RWPE1 (cell line): ENCODE measurements at places on chromosomes 13 and 19.

DNA sequence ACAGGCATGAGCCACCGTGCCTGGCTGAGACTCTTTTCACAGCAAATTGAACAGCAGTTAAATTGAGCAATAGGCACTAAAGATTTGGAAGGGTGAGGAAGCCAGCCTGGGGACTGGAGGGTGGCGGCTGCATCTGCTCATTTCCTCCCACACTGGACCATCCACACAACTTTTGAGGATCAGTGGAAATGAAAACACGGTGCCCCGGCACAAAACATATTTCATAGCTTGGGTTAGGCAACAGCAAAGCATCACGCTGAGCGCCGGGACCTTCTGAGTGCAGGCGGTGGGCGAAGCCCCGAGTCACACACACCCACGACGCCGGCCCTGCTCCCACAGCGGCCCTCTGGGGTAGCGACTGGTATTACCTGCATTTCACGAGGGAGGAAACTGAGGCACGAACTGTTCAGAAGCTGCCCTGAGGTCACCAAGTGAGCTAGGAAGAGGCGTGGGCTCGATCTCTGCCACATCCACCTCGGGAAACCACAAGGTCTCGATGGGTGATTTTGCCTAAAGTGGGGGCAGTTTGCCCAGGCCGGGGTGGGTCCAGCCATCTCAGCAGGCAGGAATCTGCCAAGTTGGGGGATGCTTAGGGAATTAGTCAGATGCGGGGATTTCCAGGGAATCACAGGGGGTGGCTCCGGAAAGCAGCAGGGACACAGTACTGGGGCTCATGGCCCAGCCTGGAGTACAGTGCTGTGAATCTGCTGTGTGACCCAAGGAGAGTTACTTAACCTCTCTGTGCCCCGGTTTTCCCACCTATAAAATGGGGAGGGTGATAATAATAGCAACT, 3.5 kb upstream of the SBNO2 start:
- peak; percentile 94 for DNase-seq

DNA sequence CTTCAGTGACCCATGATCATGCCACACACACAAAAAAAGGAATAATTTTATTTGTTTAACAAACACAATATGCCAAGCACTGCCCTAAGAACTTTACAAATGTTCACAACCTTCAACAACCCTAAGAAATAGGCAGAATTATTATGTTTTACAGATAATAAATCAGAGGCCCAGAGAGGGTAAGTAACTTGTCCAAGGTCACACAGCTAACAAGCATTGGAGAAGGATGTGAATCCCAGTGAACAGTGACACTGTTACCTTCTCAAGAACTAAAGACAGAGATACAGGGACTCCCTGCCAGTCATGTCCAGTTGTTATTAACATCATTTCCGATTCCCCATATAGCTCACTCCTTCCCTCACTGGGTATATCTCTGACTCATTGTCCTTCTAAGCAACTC, 13.6 kb downstream of the CEACAM20 start:
- no peak for DNase-seq

GRCh38 chr13:110471833-110472162, 89.7 kb downstream of the RAB20 start:
- DNase-seq: no peak

- no peak for DNase-seq
Observed at GRCh38 chr19:35618857-35619256, 6.3 kb downstream of the HAUS5 start.

- no peak for DNase-seq
Observed at GRCh38 chr19:45346449-45346848, 5.9 kb downstream of the KLC3 start.

GRCh38 chr19:51016798-51017683, 2.5 kb downstream of the KLK10 start:
- DNase-seq: peak; percentile 90

DNA sequence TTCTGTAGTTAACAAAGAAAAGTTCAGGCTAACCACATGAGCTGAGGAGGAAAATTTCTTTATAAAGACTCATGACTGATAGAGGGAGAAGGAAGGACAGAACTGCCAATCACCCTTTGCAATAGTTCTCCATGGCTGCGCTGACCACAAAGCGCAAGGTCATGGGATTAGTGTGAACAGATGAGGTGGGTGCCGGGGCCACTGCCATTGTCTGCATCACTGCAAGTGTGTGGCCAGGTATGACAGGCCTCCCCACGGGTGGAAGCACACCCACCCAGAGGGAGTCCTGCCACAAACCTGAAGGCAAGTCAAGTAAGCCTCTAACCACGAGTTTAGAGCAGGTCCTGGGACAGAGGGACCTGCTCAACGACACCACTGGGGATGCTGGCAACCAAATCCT, 128.1 kb downstream of the TUBA3C start:
- DNase-seq: no peak

DNA sequence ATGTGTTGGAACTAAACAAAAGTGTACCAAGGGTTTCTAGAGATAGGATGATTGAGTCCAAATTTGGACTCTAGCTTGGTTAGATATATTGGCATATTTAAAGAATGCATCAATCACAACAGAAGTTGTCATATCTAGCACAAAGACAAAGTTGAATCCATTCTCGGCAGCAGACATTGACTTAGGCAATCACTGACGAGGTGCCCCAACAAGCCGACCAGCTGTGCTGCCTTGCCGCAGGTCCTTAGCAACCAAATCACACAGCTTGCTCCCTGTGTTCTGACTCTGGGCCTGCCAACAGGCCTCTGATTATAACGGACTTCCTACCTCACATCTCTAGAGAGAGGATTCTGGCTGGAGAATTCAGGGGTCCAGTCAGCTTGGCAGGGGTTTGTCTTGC, 208.7 kb downstream of the MTUS2 start:
- DNase-seq: no peak

- no peak for DNase-seq
Observed at GRCh38 chr19:50488389-50489194, 11.9 kb upstream of the GARIN5A start.

GRCh38 chr13:105446197-105446596, 1089.3 kb downstream of the EFNB2 start:
- no peak for DNase-seq

- DNase-seq: no peak
Observed at GRCh38 chr13:102872131-102872530, 26.3 kb downstream of the ERCC5 start.

DNA sequence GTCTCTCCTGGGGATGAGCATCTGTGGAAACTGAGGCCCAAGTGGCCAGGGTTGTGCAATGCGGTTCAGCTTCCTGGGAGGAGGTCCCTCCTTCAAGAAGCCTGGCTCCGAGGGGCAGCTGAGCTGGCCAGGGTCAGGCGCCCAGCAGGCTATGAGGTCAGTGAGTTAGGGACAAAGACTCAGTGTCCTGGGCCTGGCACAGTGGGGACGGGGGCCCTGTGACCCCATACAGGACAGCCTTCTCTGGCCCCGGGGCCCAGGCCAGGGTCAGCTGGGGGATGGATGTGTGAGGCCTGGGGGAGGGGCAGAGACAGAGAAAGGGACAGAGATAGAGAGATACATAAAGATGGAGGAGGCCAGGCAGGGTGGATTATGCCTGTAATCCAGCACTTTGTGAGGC, 3.0 kb upstream of the IL12RB1 start:
- no peak for DNase-seq

DNA sequence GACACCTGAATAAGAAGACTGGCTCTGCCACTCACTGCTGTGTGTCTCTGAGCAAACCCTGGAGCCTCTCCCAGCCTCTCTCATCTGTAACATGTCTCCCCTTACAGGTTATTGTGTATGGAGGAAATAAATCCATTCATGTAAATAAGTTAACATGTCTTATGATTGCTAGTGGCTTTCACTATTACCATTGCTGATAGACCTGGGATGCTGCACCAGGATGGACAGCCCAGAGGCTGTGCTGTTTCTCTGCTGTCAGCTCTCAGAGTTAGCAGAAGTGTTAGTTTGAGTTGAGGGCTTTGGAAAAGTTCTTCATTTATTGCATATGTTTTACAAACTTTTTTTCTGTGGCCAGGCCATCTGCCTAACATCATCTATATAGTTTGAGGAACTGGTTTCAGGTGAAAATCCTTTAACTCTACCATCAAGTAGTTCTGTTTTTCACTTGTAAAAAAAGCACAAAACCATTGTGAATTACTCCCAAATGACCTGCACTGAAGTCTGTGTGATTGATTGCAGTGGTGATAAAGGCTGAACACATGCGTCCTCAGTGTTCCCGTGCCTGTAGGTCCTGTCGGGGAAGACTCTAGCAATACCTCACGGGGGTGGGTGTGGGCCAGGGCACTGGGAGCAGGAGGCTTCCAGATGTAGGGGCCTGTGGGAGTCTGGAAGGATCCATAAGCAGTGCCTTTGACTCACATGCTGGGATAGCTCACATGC, 24.6 kb downstream of the MPHOSPH8 start:
- no peak for DNase-seq

GRCh38 chr19:56360841-56361240, 32.5 kb downstream of the ZNF582 start:
- no peak for DNase-seq

DNA sequence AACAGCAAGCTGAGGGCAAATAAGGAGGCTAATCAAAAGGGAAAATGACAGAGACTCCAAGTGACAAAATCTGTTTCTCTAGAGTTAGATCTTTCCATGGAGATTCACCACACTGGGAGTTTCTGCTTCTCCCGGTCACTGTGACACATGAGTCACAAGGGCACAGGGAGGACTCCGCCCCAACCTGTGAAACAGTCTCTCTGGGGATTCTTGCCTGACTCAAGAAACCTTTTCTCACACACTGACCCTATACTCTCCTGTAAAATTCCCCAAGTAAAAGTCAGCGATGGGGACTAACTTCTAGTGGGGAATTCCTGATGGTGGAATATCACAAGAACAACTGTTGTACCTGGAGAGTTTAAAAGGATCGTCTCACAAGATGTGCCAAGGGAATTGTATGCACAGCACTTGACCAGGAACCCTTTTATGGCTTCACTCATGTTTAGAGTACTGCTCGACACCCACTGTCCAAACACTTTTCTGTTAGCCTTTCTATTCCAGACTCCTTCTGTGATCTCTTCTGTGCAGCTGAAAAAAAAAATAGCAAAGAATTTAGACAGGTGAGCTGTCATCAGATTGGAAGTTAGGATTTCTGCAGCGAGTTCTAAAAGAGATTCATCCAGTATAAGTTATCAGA, 46.8 kb upstream of the URAD start:
- no peak for DNase-seq

DNA sequence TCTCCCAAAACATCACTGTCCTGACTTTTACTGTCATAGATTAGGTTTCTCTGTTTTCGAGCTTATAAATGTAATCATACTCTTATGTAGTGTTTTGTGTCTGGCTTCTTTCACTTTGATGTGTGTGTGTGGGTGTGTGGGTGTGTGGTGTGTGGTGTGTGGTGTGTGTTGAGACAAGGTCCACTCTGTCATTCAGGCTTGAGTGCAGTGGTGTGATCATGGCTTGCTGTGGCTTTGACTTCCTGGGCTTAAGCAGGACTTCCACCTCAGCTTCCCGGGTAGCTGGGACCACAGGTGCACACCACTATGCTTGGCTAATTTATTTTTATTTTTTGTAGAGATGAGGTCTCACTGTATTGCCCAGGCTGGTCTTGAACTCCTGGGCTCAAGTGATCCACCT, 59.6 kb downstream of the PDS5B start:
- DNase-seq: no peak

- DNase-seq: peak; percentile 69
Observed at GRCh38 chr13:30431269-30431940, 9.1 kb downstream of the UBE2L5 start.

- DNase-seq: no peak
Observed at GRCh38 chr13:107079423-107080049, 511.6 kb upstream of the ARGLU1 start.

DNA sequence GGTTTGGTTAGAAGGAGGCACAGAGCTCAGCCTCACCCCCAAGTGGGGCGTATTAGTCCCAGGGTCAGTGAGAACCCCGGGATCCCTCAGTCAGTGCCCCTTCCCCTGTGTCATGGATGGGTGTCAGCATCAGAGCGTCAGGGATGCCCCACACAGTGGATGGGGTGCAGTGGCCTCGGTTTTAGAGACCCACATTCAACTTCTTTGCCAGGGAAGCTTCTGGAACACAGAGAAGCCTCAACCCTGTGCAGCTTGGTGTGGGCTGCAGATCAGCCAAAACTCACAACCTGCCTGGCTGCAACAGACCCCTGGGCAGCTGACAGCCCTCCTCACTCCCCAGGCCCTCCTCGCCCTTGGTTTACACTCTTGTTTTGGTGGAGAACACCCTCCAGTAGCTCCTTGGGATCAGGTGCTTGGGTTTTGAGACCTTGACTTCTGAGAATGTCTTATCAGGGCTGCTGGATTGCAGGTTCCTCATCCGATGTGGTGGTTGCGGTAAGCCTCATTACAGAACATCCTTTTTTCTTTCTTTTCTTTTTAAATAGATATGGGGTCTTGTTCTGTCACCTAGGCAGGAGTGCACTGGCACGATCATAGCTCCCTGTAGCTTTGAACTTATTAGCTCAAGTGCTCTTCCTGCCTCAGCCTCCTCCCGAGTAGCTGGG, 11.0 kb downstream of the ZNF333 start:
- no peak for DNase-seq

GRCh38 chr19:32287811-32288227, 57.6 kb upstream of the ZNF507 start:
- DNase-seq: no peak

- peak; percentile 49 for DNase-seq
Observed at GRCh38 chr19:7340959-7341837, 7.5 kb upstream of the ARHGEF18 start.

GRCh38 chr19:2246801-2247361, 2.2 kb upstream of the AMH start:
- no peak for DNase-seq

DNA sequence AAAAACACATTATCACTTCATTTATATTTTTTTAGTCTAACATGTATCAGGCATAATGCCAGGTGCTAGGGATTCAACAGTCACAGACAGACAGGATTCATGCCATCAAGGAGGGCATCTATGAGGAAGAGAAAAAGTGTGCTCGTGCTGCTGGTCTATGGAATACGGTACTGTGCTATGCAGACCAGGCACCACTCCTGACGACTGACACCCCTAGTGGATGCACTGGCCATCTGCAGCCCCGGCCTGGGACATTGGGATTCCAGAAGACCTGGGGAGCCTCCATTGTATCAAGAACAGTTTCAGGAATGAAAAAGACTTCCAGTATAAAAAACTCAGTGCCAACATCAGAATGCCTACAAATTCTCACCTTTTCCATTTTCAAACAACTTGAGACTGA, 94.0 kb downstream of the KLF12 start:
- peak; percentile 26 for DNase-seq

DNA sequence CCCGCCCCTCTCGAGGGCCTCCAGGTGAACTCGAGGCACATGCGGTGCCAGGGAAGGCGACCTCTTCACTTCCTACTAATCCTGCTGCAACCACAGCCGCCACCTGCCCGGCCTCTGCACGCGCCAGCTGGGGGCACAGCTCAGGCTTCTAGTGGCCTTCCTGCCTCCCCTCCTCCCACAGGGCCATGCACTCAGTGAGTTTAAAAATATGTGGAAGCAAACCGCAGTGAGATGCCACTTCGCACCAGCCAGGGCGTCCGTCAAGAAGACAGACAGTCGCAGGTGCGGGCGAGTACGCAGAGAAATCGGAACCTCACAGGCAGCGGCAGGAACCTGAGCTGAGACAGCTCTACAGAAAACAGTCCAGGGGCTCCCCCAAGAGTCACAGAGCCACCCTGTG, 10.4 kb downstream of the LMNB2 start:
- no peak for DNase-seq

GRCh38 chr13:96460609-96461008, 370.7 kb downstream of the HS6ST3 start:
- no peak for DNase-seq
